ENCODE measurements at places on chromosomes 5 and 9.

GRCh38 chr9:136707849-136708517 is 4.4 kb upstream of the DIPK1B start:
- DNase-seq = no peak

DNA sequence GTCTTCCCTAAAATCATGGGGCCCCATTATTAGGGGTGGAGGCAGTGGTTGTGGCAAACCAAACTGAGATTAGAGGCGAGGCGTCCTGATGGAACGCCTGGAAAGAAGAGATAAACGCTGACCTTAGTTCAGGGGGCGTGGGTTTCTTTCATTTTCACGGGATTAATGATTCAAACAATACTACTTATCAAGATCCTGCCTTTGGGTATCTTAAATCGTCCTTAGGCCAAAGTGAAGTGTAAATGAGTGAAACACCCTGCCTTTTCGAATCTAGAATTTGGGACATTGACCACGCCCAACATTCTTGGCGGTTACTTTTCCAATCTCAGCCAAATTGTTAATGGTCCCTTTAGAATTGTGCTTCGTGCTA is 1.0 kb upstream of the UBTD2 start:
- DNase-seq = no peak

GRCh38 chr5:80672140-80672736 is 17.5 kb upstream of the DHFR start:
- no peak for DNase-seq

DNA sequence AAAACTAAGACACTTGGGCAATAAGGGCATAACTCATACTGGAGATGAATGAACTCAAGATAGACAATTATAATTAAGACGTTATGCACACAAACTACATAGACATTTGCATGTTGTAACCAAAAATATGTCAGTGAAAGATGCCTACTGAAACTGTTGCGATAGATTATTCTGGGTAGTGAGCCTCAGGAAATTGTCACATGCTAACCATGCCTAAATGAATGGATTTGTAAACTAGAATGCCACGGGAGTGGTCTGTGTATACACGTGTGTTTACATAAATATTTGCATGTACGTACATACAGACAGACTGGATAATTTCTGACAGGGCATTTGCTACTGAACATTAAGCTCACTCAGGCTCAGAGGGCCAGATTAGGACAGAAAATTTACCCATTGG is 1.2 kb downstream of the NIPSNAP3B start:
- no peak for DNase-seq

- no peak for DNase-seq
Measured at GRCh38 chr5:83430130-83431010, 41.2 kb upstream of the VCAN start.

- no peak for DNase-seq
Measured at GRCh38 chr5:168578538-168579487, at the start of gene PANK3. Gene PANK3 (minus strand): TSS chr5:168579368. CDS start chr5:168579283, 85 bp downstream.

- no peak for DNase-seq
Measured at GRCh38 chr9:137482094-137482781, 23.1 kb upstream of the NSMF start.

- no peak for DNase-seq
Measured at GRCh38 chr9:102434545-102434944, 560.6 kb upstream of the CYLC2 start.

- DNase-seq = no peak
Measured at GRCh38 chr5:56202483-56202882, 30.6 kb downstream of the ANKRD55 start.

- DNase-seq = no peak
Measured at GRCh38 chr9:136285501-136286358, 18.2 kb downstream of the CCDC187 start.

DNA sequence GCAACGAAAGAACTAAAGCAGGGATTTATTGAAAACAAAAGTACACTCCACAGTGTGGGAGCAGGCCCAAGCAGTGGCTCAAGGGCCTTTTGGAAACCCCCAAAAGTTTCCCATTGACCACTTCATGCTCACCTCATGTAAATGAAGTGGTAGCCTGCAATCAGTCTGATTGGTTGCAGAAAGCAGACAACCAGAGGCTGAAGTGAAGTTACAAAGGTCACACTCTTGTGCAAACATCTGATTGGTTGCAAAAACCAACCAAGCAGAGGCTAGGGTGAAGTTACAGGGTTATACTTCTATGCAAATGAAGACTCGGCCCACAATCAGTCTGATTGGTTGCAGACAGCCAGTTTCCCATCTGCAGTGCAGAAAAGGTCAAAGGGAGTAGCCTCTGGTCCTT is 258.0 kb downstream of the YTHDC2 start:
- no peak for DNase-seq

- DNase-seq = peak; percentile 10
Measured at GRCh38 chr9:70602321-70603019, 188.0 kb upstream of the KLF9 start.

- no peak for DNase-seq
Measured at GRCh38 chr9:114771889-114772288, 34.0 kb downstream of the TNFSF15 start.

DNA sequence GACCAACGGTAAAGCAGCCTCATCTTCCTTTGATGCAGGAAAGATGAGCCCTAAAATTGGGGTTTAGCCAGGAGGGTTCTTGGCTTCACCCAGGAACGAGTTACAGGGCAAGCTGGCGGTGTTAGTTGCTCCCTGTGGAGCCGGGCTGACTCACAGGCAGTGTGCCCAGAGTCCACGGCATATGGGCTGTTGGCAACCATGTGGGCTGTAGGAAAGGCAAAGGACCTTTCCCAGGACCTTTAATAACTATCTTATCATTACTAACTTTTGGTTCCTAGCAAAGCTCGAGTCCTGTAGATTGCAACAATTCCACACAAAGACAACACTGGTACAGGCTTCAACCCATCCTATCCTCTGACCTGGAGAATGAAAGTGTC is 29.8 kb upstream of the CLPTM1L start:
- no peak for DNase-seq

- DNase-seq = no peak
Measured at GRCh38 chr5:42767491-42768105, 11.0 kb downstream of the CCDC152 start.

GRCh38 chr5:107426209-107426608 is 244.5 kb downstream of the EFNA5 start:
- no peak for DNase-seq

- DNase-seq = no peak
Measured at GRCh38 chr5:10329446-10329819, 21.7 kb upstream of the CMBL start.

- DNase-seq = no peak
Measured at GRCh38 chr5:135543485-135544304, 7.9 kb upstream of the NEUROG1 start.

- no peak for DNase-seq
Measured at GRCh38 chr9:124077915-124078572, 66.5 kb downstream of the LHX2 start.

- DNase-seq = no peak
Measured at GRCh38 chr5:51651889-51652288, 268.6 kb downstream of the ISL1 start.

GRCh38 chr5:60598424-60598823 is 101.5 kb downstream of the DEPDC1B start:
- no peak for DNase-seq

GRCh38 chr5:168699002-168699401 is 119.8 kb upstream of the PANK3 start:
- DNase-seq = no peak

- DNase-seq = no peak
Measured at GRCh38 chr5:132456987-132457361, 33.6 kb downstream of the IRF1 start.

DNA sequence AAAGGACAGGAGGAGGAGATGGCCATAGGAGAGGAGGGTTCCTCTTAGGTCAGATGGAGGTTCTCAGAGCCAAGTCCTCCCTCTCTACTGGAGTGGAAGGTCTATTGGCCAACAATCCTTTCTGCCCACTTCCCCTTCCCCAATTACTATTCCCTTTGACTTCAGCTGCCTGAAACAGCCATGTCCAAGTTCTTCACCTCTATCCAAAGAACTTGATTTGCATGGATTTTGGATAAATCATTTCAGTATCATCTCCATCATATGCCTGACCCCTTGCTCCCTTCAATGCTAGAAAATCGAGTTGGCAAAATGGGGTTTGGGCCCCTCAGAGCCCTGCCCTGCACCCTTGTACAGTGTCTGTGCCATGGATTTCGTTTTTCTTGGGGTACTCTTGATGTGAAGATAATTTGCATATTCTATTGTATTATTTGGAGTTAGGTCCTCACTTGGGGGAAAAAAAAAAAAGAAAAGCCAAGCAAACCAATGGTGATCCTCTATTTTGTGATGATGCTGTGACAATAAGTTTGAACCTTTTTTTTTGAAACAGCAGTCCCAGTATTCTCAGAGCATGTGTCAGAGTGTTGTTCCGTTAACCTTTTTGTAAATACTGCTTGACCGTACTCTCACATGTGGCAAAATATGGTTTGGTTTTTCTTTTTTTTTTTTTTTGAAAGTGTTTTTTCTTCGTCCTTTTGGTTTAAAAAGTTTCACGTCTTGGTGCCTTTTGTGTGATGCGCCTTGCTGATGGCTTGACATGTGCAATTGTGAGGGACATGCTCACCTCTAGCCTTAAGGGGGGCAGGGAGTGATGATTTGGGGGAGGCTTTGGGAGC is 3.1 kb downstream of the EGR1 start:
- no peak for DNase-seq

GRCh38 chr9:135076143-135076875 is 11.2 kb upstream of the OLFM1 start:
- no peak for DNase-seq

- no peak for DNase-seq
Measured at GRCh38 chr5:153460421-153460820, 30.0 kb upstream of the GRIA1 start.

GRCh38 chr5:76450054-76450453 is 47.0 kb downstream of the IQGAP2 start:
- DNase-seq = no peak

- no peak for DNase-seq
Measured at GRCh38 chr5:124104344-124104743, 592.4 kb downstream of the CSNK1G3 start.

GRCh38 chr9:111598733-111599091 is 735 bp downstream of the PTGR1 start:
- DNase-seq = no peak

DNA sequence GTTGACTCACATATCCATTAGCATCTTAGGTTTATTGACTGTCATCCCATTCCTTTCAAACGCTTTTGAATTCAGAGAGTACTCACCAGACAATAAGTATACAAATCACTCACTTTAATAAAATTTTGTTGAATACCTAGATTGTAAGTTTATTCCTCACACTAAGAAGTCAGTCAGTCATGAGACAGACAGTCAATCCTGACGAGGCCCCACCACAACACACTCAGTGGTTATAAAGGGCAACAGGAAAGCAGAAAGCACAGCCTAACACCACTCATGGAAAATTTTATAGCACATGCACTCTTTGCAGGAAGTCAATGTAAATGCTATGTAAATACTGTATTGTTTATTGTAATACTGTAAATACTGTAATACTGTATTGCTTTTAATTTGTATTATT is 176.3 kb upstream of the PTGER4 start:
- no peak for DNase-seq

DNA sequence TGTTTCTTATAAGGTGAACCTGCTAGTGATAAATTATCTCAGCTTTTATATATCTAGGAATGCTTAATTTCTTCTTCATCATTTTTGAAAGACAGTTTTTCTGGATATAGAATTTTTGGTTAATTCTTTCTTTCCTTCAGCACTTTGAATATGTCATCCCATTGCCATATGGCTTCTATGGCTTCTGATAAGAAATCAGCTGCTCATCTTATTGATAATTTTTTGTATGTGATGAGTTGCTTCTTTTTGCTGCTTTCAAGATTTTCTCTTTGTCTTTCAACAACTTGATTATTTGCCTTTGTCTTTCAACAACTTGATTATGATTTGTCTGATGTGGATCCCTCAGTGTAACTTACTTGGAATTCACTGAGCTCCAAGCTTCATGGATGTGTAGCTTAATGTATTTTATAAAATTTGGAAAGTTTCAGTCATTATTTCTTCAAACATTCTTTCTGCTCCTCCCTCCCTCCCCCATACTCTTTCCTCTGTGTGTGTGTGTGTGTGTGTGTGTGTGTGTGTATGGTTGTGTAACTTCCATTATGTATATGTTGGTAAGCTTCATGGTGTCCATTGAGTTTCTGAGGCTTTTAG is 243.9 kb downstream of the TLE1 start:
- DNase-seq = no peak

DNA sequence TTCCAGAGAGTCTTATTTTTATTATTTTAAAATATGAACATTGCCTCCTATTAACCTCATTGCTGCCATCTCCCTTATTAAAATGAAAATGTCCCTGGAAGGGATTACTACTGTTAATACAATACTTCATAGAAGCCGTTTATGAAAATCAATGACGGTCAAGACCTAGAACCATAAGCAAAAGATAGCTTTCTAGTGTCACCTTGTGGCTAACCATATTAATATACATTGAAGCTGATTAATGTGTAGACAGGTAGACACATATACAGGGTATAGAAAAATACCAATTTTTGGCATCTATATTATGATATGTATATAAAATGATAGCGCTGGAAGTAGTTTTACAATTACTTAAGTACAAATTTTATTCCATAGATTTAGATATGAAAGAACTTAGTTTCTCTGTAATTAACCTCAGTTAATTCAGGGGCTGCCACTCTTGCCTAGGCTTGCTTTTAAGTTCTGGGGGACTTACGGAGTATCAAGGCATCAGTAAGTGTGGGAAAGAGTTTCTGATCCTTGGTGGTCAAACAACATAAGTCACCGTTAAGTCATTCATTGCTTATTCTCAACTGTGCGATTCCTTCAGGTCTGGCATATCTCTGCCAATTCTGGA is 2.5 kb upstream of the YTHDC2 start:
- no peak for DNase-seq

GRCh38 chr5:176425138-176425537 is 8.8 kb upstream of the CLTB start:
- no peak for DNase-seq

GRCh38 chr9:129166623-129167557 is 11.2 kb downstream of the IER5L start:
- DNase-seq = no peak

DNA sequence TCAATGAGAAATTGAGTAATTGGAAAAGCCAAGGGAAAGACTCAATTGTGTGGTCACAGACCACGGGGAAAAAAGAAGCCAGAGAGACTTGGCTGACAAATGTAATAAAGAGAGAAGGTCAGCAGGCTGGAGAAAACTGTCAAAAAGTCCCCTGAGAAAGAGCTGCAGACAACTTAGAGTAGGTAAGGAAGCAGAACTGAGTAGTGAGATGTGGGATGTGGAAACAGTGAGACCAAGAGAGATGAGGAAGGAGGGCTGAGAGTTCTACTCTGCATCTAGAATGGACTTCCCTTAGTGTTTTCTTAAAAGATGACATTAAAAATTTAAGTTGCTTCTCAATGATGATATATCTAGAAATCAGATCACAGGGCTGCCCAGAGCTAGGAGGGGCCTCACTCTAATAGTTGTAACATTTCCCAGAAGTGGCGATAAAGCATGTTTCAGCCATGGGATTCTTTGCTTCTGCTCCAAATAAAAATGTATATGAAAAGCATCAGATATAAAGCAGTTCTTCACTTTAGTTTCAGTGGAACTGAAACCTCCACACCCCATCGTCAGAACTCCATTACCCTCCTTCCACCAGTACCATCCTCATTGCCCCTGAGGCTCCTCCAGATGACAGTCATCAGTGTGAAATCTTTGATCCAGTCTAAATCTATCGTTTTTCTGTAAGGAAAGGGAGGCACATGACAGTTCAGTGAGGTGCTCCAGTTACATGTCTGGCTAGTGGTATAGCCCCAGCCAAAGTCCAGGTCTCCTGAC is 80.6 kb downstream of the SPEF2 start:
- DNase-seq = no peak

Measured in stimulated activated CD4-positive, alpha-beta T cell treated with anti-CD3 and anti-CD28 coated beads, Interleukin-1b, Interleukin-23, amount 100 ng/mL, for 1 hour (primary cell).